MCF 10A (cell line): ENCODE measurements at places on chromosomes 5 and 9. TPM values are rescaled to one million over a fixed set of nuclear protein-coding genes. Genes with fewer than 3 reads are reported as not detected.

Gene WDR41
- total RNA-seq: 106 and 107 TPM in 2 replicates

Gene LRRC70
- total RNA-seq: 0.54 and 0.61 TPM in 2 replicates

Gene APBA1
- total RNA-seq: 0.07 TPM in 2 replicates

Gene PAEP
- not detected in 2 replicates for total RNA-seq

DNA sequence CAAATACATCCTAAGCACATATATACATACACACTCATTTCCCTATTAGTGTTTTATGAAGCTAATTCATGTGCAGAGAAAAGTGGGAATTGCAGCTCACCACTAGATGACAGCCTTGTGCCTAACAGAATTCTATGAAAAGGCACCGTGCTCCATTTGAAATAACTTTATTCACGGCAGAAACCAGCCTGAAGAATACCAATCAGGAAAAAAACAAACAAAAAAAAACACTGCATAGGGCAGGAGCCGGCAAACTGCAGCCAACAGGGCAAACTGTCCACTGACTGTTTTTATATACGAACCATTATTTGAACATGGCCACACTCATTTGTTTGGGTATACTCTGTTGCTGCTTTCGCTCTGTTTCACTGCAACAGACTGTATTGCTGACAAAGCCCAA is 33.6 kb downstream of the ERMP1 start:
- H3K27ac ChIP-seq: no peak overlapping the region
- H3K4me1 ChIP-seq: peaks cover 6% of the 10 kb centered on the region
- no peak overlapping the region for H3K4me3 ChIP-seq

- no peaks in the 10 kb centered on the region for H3K4me1 ChIP-seq
- H3K4me3 ChIP-seq: no peak overlapping the region
- no peak for DNase-seq
- H3K27me3 ChIP-seq: no peaks in the 10 kb centered on the region
- H3K36me3 ChIP-seq: no peaks in the 10 kb centered on the region
These were observed 75.0 kb downstream of the ADAMTS12 start for GRCh38 chr5:33816791-33817190.

Gene TICAM2
- total RNA-seq: 3.7 and 8.3 TPM in 2 replicates

- H3K27me3 ChIP-seq: no peaks in the 10 kb centered on the region
- H3K27ac ChIP-seq: no peak overlapping the region
- no peaks in the 10 kb centered on the region for H3K4me1 ChIP-seq
- no peak overlapping the region for H3K4me3 ChIP-seq
- no peak for DNase-seq
These were observed 148.6 kb upstream of the PPP1R26 start for GRCh38 chr9:135330685-135331590.

- peaks cover 48% of the 10 kb centered on the region for H3K4me1 ChIP-seq
- no peaks in the 10 kb centered on the region for H3K27me3 ChIP-seq
- H3K4me3 ChIP-seq: no peak overlapping the region
- peak; percentile 25 for DNase-seq
- H3K36me3 ChIP-seq: peaks cover 3% of the 10 kb centered on the region
These were observed 5.4 kb upstream of the ANXA1 start for GRCh38 chr9:73146111-73146815.

DNA sequence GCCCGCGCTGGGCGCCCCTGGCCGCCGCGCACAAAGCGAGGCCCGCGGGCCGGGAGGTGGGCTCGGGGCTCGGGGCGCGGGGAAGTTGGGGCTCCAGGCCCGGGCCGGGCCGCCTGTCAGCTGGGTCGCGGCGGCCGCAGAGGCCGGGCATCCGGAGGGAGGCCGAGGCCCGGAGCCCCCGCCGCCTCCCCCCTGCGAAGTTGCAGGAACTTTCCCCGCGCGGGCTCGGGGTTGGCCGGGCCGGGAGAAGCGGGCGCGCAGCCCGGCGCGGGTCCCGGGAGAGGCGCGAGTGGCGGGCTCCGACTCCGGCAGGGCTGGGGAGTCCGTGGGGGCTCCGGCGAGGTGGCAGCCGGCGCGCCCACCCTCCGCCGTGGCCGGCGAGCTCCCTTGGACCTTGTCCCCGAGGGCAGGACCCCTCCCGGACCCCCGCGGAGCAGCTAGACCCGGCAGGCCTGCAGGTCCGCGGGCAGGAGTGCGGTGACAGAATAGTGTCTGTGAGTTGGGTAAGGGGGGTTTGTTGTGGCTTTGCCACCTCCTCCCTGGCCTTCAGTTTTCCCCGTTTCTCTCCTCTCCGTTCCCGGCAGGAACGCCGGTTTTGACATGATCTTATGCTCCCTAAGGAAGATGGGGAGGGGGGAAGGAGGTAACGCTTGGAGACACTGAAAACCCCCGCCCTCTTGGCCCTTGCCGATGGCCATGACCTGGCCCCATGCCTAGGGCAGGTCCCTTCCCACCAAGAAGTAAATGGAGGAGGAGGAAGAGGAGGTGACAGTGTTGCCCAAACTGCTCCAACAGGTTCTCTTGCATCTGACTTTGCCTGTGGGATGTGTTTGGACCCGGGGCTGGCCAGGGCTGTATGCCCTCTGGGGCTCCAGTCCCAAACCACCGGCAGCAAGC is 942 bp downstream of the PHF2 start:
- H3K4me1 ChIP-seq: peaks cover 20% of the 10 kb centered on the region
- H3K4me3 ChIP-seq: peak overlapping the region; percentile 74
- no peak for DNase-seq
- no peaks in the 10 kb centered on the region for H3K36me3 ChIP-seq
